H9 (cell line): ENCODE measurements at places on chromosomes 12 and 14. TPM values are rescaled to one million over a fixed set of nuclear protein-coding genes. Genes with fewer than 3 reads are reported as not detected.

DNA sequence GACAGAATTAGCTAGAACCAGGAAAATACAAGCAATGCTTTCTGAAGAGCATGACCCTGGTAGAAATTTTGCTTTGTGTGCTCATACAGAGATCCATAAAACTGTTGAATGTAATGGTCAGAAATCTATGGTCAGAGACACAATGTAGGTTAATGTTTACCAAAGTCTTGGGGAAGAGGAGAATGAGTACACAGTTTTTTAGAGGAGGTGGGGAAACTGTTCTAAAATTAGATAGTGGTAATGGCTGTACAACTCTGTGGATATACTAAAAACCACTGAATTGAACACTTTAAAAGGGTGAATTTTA lies 109.5 kb upstream of the ARHGAP5 start:
- DNase-seq: no peak
- no peak overlapping the region for H3K27ac ChIP-seq
- no peaks in the 10 kb centered on the region for H3K36me3 ChIP-seq
- no peak overlapping the region for H3K4me3 ChIP-seq
- H3K4me1 ChIP-seq: no peaks in the 10 kb centered on the region

Gene ACOT4
- 1.8 and 1.9 TPM in 2 replicates for total RNA-seq

GRCh38 chr12:32559434-32559833 lies 119.7 kb upstream of the DNM1L start:
- H3K4me1 ChIP-seq: no peaks in the 10 kb centered on the region; the same call in 1 of the 2 replicates
- no peak for DNase-seq
- no peak overlapping the region for H3K27ac ChIP-seq
- H3K4me3 ChIP-seq: no peak overlapping the region

Gene SYNDIG1L
- 0.22 and 0.33 TPM in 2 replicates for total RNA-seq

- H3K27me3 ChIP-seq: no peaks in the 10 kb centered on the region
- H3K4me1 ChIP-seq: peaks cover 7% of the 10 kb centered on the region
- H3K27ac ChIP-seq: no peak overlapping the region
- H3K36me3 ChIP-seq: peaks cover 34% of the 10 kb centered on the region
Observed at GRCh38 chr12:12719496-12719895, 2.3 kb downstream of the CDKN1B start.
